Naive thymus-derived CD4-positive, alpha-beta T cell (primary cell): ENCODE measurements at places on chromosomes 3 and 15. TPM values are rescaled to one million over a fixed set of nuclear protein-coding genes. Genes with fewer than 3 reads are reported as not detected.

DNA sequence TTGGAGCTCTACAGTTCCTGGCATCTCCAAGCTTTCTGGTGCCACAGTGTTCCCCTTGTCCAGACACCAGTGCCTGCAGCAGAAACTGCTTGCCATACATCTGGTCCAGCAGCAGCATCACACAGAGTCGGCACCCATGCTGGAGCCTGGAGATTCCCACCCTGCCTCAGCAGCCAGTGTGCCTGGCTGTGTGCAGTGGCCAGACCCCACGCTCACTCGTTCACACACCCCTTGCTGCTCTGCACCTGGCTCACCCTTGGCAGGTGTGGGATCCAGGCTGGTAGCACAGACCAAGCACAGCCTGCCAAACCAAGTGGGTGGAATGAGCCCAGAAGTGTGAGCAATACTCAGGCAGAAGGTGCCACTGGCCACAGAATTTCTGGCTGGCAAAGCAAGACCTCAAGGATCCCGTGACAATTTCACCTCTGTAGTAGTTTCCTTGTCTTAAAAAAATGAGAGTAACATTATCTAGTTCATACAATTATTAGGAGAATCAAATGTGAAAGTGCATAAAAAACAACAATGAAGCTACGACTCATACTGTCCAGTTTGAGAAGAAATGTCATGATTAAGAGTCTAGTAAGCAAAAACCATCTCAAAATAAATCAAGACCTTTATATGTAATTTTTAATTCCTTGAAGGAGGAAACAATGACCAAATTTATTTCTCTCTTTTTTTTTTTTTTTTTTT is 22.9 kb upstream of the ZBED2 start:
- DNase-seq = no peak

The ZBTB47 gene
- polyA plus RNA-seq = not detected

DNA sequence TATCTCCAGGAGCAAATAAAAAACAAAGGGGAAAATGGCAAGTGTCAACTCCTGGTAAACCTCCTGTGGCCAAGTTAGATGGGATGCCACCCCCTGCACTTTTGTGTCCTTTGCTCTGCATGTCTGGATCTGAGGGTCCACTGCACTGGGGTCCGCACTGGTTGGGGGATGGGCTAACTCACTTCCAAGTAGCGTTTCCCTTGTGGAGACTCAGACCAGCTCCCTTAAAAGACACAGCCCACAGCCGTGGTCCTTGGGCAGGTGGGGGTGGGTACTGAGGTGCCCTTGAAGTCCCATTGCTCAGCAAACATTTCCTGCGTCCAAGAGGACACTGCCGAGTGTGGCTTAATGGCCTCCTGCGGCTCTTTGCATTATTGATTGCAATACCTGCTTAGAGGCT is 188.2 kb downstream of the MEGF11 start:
- no peak for DNase-seq

The GRK7 gene
- not detected for polyA plus RNA-seq

DNA sequence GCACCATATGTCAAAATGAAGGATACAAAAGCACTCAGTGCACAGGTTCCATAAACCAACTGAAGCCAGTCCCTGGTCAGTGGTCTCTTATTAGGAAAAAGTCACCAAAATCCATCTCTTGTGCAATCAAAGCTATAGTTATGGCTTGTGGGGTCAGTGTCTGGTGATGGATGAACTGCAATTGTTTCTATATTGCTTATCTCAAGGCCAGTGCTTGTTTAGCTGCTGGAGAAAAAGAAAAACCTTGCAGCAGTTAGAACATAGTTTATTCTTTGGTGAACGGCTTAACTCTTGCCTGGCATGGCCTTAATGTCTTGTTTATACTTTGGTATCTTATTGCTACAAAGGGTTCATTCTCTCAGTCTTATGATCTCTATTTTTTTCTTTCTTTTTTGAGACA is 2.9 kb upstream of the UQCRC1 start:
- no peak for DNase-seq

The BNIP2 gene
- 109 TPM for polyA plus RNA-seq

DNA sequence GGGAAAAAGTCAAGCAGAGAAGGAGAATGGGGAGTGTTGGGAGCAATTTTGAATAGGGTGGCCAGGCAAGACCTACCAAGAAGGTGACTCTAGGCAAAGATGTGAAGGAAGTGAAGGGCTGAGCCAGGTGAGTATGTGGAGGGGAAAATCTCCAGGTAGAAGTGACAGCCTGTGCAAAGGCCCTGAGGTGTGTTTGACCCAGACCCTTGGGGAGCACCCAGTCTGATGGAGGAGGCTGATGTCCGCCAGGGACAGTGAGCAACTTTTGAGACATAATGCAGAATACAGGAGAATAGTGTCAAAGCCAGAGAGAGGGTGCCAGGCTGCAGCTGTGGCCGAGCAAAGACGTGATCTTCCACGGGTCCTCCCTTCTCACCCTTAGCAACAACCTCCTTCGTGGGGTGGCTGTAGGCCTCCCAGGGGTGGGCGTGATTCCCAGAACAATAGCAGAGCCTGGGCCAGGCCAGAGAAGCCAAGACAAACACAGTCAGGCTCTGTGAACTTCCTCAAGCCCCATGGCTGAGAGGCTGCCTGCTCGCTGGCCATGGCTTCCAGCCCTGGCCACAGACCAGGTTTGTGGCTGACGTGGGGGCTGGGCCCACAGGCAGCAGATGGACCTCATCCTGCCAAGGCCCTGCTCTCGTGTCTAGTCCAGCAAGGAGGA is 58.1 kb downstream of the SLC6A6 start:
- no peak for DNase-seq

GRCh38 chr15:74727727-74728126 is 2.4 kb upstream of the CYP1A1 start:
- no peak for DNase-seq

DNA sequence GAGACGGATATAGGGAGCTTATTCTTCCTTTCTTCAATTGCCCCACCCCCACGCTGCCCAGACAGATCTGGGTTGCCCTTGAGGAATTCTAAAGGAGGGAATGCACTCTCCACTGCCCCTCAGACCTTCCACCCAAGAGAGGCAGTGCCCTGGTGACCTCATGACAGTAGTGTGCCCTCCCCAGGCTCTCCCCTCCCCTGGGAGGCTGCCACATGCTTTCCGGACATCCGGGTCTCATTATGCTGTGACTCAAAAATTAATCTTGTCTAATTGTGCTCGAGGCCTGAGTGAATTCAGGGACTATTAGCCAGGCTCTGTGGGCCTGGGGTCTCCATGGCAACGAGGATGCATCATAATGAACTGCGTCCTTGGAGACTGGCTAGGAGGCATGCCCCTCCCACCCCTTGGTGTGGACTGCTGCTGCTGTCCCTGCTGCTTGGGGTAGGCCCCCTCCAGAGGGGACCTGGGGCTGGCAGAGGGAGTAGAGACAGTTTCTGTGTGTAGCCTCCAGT is 20.8 kb downstream of the CORO2B start:
- no peak for DNase-seq

DNA sequence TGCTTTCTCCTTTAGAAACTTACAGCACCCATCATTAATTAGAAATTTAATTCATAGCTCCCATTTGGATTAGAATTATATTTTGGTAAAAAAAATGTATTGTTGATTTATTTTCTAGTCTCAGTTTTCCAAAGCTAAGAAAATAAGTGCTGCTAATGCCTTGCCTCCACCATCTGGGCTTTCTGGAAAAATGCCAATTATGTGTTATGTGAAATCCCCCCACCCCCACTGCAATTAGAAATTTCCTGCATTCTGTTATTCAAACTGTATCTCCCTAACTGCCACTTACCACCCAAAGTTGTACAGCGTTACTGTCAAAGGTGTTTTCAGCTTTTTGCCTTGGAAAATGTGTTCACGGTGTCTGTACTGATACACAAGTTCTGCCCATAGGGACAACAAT is 617.2 kb upstream of the UBE2E2 start:
- DNase-seq = no peak

GRCh38 chr3:58404396-58404795 is 29.2 kb downstream of the PDHB start:
- no peak for DNase-seq

- DNase-seq = no peak
Measured at GRCh38 chr3:115095236-115095635, 51.9 kb downstream of the ZBTB20 start.

- DNase-seq = no peak
Measured at GRCh38 chr3:65749066-65749465, 289.7 kb downstream of the MAGI1 start.

The EOMES gene
- polyA plus RNA-seq = 1.9 TPM

DNA sequence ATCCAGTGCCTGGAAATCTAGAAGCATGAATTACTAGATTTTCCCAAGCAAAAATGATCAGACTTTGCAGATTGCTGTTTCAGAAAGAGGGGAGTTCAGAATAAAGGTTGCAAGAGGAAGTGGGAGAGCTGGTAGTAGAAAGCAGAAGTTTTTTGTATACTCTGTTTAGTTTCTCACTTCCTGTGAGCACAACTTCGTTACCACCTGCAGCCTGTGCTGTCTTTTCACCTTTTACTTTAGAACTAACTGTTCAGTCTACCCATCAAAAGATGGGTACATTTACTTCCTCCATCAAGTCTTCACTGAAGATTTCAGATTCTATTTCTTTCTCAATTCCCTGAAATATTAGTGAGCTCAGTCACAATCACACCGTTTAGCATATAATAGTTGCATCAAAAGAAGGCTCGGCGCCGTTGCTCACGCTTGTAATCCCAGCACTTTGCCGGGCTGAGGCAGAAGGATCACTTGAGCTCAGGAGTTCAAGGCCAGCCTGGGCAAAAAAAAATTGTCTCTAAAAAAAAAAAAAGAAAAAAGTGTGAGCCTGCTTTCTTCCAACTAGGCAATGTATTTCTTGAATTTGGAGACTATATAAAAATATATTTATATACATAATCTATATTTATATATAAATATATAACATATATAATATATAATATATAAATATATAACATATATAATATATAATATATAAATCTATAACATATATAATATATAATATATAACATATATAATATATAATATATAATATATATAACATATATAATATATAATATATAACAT is 1.8 kb upstream of the CEP97 start:
- DNase-seq = no peak

- no peak for DNase-seq
Measured at GRCh38 chr3:169152319-169152718, 511.2 kb downstream of the MECOM start.

- DNase-seq = no peak
Measured at GRCh38 chr3:82030916-82031315, 269.5 kb upstream of the GBE1 start.

DNA sequence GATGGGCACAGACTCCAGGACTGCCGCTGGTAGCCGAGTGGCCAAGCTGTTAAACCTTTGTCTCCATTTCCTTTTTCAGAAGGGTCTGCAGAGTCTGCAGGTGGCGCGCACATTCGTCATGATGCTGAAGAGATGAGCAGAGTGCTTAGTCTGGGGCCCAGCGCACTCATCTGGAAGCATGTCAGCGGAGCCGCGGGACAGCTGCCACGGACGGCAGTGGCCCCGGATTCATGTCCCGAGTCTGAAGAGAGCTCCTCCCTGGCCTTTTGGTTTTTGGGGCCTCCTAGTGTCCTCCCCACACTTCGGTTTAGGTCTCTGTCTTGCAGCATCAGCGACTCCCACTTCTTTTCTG is 42.6 kb downstream of the KLHL25 start:
- no peak for DNase-seq

The HAUS2 gene
- 30.9 TPM for polyA plus RNA-seq

The BAHD1 gene
- 3.9 TPM for polyA plus RNA-seq

The IGSF10 gene
- not detected for polyA plus RNA-seq

The HYKK gene
- polyA plus RNA-seq = 6.2 TPM

The AMIGO3 gene
- polyA plus RNA-seq = not detected

The SEMA7A gene
- not detected for polyA plus RNA-seq

DNA sequence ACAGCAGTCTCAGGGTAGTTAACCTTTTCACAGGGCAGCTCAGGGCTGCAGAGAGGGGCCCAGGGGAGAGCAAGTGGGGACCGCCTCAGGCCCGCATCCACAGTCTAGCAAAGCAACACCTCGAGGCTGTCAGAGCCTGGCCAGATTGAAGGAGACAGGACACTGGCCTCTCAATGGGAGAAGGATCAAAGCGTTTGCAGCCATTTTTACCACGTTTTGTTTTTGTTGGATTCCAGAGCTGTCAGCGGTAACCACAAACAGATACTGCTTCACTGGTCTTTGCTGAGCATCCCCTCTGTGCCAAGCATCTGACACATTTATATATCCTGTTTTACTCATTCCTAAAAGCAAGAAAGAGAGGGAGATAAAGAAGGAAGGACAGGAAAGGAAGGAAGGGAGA is 153.8 kb downstream of the SHQ1 start:
- no peak for DNase-seq

- DNase-seq = no peak
Measured at GRCh38 chr3:169581633-169582032, 81.9 kb downstream of the MECOM start.

The AHSG gene
- polyA plus RNA-seq = not detected

The GPR176 gene
- not detected for polyA plus RNA-seq
